Lung (tissue), 17 donors: ENCODE measurements at places on chromosomes 7 and 10. TPM values are rescaled to one million over a fixed set of nuclear protein-coding genes. Genes with fewer than 3 reads are reported as not detected.

JAKMIP3 gene
- 0.14 TPM for polyA plus RNA-seq

C10orf53 gene
- polyA plus RNA-seq = not detected

ADAP1 gene
- 31.0 TPM for polyA plus RNA-seq

SCIN gene
- polyA plus RNA-seq = 4.5 TPM

ELOVL3 gene
- polyA plus RNA-seq = 0.93 TPM

PLAC9 gene
- 34.7 TPM for polyA plus RNA-seq

SFTPA1 gene
- polyA plus RNA-seq = 7,035 TPM

EN2 gene
- 0.02 TPM for polyA plus RNA-seq

ZNF488 gene
- polyA plus RNA-seq = 0.15 TPM

DMTF1 gene
- polyA plus RNA-seq = 24.3 TPM

GIMAP2 gene
- 22.0 TPM for polyA plus RNA-seq

CYP2C18 gene
- 0.74 TPM for polyA plus RNA-seq

CDK1 gene
- polyA plus RNA-seq = 4.4 TPM

PRSS1 gene
- 1.1 TPM for polyA plus RNA-seq

LRIT1 gene
- polyA plus RNA-seq = not detected

GRK5 gene
- 37.9 TPM for polyA plus RNA-seq
